ENCODE measurements at places on chromosomes 16 and 17. TPM values are rescaled to one million over a fixed set of nuclear protein-coding genes. Genes with fewer than 3 reads are reported as not detected.

DNA sequence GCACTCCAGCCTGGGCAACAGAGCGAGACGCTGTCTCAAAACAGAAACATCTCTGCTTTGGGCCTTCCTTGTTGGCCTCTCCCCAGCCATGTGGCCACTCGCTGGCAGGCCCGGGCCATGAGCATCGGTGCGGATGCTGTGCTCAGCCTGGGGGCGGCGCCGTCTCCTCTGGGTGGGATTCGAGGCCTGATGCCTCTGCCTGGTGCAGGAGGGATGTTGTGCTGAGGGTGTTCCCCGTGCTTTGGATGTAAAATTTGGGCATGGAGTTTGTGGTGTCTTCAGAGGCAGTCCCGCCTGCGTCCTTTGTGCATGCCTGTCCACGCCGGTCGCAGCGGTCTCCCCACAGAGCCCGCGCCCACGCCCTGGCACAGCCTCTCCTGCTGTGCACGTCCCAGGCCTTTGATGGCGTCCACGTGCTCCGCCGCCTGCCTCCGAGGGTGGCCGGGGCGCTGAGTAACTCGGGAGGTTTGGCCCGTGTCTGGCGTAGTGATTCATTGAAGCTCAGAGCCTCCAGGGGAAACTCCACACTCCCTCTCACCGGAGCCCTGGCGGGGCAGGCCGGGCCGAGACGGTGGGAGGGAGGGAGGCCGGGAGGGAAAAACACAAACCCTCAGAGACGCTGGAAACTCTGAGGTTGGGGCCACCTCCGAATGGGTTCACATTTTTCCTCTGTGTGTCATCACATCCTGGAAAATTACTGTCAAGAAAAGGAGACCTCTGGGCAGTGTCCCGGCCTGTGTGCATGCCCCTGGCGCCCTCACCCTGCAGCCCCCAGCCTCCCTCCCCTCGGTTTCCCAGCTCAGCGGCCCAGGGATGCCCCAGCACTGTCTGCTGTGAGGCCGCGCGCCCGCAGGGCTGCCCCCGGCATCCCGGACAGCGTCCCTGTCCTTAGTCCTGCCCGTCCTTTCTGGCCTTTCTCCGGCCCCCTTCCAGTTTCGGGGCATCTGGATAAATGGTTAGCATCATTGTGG is 19.0 kb downstream of the CENPX start:
- no peak for DNase-seq

GRCh38 chr16:89431630-89432029 is 58.7 kb downstream of the ANKRD11 start:
- DNase-seq, result no peak

DNA sequence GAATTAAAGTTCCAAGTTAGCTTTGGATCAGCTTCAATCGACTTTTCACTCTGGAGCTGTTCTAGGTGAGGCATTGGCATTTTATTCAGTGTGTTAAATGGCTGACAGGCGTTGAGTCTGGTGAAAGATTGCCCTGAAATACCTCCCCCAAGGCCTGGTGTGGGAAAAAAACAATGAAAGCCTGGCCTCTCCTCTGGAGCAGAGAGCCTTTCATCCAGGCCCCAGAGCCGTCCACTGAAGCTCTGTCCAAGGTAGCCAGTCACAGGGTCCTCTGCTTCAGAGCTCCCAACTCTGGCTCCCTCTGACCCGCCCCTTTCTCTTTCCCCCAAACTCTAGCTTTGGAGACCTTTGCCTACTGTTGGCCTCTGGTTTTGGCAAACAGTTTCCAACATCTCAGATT is 123.6 kb upstream of the CRHR1 start:
- no peak for DNase-seq

DNA sequence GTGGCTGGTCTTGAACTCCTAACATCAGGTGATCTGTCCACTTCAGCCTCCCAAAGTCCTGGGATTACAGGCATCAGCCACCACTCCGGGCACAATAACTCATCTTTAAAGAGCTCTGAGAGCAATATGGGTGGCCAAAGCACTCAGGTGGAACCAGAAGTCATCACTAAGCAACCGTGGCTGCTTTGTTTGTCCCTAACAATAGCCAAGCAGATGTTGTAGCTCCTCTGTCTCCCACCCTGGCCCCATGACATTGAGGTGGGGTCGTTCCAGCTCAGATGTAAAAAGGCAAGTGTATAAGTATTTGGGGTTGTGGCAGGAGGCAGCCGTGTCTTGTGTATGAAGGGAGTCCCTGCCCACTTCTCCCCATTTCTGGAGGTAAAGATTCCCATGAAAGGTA is 3.7 kb upstream of the SCIMP start:
- no peak for DNase-seq

DNA sequence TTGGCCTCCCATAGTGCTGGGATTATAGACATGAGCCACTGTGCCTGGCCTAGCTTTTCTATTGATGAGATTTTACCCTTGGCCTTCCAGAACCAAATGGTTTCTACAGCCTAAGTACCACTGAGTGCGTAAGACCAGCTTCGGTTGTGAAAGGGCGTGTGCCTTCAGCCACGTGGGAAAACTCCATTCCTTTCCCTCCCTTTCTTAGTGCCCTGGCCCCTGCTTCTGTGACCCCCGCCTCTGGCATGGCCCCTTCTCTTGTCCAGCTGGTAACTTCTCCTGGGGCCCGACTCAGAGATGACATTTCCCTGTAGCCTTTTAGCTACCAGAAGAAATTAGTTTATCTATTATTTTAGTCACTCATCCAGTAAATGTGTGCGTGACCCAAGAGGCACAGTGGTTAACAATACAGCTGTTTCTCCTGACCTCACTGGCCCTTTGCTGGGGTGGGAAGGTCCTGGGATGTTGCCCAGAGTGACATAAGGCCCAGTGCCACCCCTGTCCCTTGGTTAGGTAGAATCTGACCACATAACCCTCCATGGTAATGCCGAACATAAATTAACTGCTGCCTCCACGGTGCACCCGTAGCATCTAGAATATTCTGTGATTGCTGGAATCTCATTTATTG is 97.3 kb downstream of the PLCG2 start:
- DNase-seq, result no peak

IRX6 gene
- total RNA-seq, result not detected

TBX4 gene
- total RNA-seq, result not detected

RILP gene
- total RNA-seq, result 2.5 TPM

Measured in activated naive CD4-positive, alpha-beta T cell treated with anti-CD3 and anti-CD28 coated beads, Interleukin-2, amount 50 U/mL, for 72 hours (primary cell).